ENCODE measurements at places on chromosomes 16 and 17.
A peak's percentile ranks its signal among the peaks of the same experiment; 100 is the strongest.

- no peak for DNase-seq
Observed at GRCh38 chr17:68533887-68534694, 21.9 kb downstream of the PRKAR1A start.

GRCh38 chr17:9199571-9200551 is 178.6 kb downstream of the NTN1 start:
- no peak for DNase-seq

DNA sequence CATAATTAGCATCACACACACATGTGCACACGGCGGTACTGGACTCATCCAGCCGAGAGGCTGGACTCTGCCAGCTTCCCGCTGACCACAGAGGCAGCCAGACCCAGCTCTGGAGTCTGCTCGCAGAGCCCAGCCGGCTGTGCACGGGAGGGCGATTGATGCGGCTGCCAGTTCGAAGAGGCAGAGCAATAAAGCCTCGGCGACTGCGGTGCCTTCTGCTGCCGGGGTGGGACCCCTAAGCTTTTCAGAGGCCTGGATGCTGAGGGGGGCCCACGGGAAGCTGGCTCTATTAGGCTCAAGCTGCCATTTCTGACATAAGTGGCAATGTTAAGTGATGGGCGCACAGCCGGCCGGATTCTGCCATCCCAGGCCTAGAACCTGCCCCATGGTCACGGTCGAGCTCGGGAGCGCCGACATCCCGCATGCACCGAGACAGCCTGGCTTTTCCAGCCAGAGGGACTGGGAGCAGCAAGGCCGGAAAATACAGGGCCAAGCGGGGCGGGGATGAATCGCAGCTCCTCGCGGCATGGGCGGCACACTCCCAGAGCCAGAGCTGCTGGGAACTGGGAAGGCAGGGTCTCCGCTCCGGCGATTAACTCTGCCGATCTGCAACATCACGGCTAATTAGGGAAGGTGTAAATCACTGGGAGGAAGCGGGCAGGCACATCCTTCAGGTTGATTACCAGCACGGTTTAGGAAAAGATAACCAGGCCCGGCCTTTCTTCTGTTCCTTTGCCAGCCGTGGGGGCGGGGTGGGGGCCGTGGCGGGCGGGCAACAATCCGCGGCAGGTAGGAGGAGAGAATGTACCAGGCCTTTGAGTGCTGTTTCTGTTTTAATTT is 57.7 kb downstream of the TBC1D16 start:
- peak; percentile 47 for DNase-seq

- no peak for DNase-seq
Observed at GRCh38 chr17:9937901-9938300, 32.8 kb upstream of the RCVRN start.

GRCh38 chr17:77420804-77421629 is 280.2 kb downstream of the SEC14L1 start:
- peak; percentile 85 for DNase-seq

GRCh38 chr17:36205637-36206485 is 5.0 kb upstream of the CCL4L2 start:
- no peak for DNase-seq

DNA sequence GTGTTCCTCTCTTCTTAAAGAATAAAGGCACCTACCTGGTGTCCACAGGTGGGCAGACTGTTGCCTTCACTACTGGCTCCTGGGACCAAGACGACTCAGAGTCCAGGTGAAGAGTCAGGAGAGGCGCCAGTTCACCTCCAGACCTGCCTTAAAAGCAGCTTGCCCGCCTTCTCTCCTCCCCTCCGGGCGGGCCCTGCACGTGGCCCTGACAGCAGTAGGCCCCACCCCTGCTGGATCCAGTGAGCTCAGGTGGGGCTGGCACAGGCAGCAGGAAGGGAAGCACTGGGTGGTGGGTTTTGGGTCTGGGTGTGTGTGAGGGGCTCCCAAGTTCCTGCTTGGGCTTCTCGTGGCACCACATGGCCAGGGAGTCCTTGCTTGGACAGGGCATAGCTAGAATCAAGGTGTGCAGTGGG is at the start of gene TNS4:
Gene TNS4 (minus strand): TSS at position 125 of the 413 bp plus-strand sequence. CDS start 5,198 bp downstream, outside the sequence.
- DNase-seq = no peak

DNA sequence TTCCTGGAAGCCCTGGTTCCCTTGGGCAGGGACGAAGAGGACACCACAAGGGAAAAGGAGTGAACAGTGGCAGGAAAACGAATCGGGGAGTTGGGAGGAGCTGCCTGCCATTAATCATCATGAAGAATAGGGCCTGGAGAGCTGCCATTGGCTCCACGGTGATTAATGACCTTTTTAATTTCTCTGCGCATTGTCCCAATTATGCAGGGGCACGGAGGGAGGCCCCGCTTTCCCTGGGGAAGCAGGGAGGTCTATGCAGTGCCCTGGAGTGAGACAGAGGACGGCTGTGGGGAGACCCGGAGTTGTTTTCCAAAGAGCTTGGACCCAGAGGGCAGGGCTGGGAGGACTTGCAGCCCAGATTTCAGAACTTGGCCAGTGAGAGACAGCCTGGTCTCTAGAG is 338.9 kb upstream of the C16orf82 start:
- DNase-seq = no peak

Measured in SJSA1 (cell line).